ENCODE measurements at places on chromosomes 7 and 10.
A peak's percentile ranks its signal among the peaks of the same experiment; 100 is the strongest.

DNA sequence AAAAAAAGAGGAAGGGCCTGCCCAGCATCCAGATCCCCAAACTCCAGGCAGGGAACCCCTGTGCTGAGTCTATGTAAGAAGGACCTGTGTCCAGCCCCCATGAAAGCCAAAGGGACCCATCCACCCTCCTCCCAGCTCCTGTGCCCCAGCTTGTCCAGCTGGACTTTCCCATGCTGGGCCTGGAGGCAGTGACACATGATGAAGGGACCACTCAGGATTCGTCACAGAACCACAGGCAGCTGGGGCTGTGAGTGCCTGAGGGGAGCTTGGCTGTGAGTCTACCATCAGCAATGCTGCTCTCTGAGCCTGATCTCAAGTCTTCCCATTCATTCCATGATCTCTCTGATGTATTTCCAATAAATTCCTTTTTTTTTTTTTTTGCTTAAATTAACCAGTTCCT, 36.2 kb upstream of the MNX1 start:
- DNase-seq: no peak

- DNase-seq: no peak
Observed at GRCh38 chr7:128360359-128360678, 1.2 kb downstream of the PRRT4 start.

- DNase-seq: peak; percentile 8
Observed at GRCh38 chr7:154953006-154953684, 49.8 kb downstream of the PAXIP1 start.

GRCh38 chr7:17121671-17122070, 176.8 kb upstream of the AHR start:
- no peak for DNase-seq

DNA sequence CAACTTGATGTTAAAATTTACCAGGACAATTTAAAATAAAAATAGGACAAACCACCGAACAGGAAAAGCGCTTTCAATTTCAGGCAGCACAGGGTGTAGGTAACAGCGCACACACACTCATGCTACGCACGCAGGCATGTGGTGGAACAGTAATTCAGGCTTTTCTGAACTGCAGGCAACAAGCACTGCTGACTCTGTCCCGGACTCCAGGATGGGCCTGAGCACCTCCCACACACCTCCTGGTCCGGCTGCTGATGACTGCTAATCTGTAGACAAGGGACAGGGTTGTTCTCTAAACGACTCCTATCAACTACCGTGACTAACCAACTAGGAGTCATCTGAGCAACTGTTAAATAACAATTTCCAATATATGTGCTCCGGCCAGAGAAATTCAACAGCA, 192.6 kb upstream of the FRMD4A start:
- DNase-seq: no peak

- no peak for DNase-seq
Observed at GRCh38 chr7:16359216-16359615, 62.1 kb downstream of the CRPPA start.

GRCh38 chr7:25103773-25104172, 21.3 kb downstream of the CYCS start:
- no peak for DNase-seq

- DNase-seq: peak; percentile 23
Observed at GRCh38 chr7:151761231-151761630, 115.7 kb downstream of the PRKAG2 start.

- no peak for DNase-seq
Observed at GRCh38 chr10:115981081-115981480, 291.9 kb downstream of the GFRA1 start.
